ENCODE measurements at places on chromosomes 5 and 9.
A peak's percentile ranks its signal among the peaks of the same experiment; 100 is the strongest.

DNA sequence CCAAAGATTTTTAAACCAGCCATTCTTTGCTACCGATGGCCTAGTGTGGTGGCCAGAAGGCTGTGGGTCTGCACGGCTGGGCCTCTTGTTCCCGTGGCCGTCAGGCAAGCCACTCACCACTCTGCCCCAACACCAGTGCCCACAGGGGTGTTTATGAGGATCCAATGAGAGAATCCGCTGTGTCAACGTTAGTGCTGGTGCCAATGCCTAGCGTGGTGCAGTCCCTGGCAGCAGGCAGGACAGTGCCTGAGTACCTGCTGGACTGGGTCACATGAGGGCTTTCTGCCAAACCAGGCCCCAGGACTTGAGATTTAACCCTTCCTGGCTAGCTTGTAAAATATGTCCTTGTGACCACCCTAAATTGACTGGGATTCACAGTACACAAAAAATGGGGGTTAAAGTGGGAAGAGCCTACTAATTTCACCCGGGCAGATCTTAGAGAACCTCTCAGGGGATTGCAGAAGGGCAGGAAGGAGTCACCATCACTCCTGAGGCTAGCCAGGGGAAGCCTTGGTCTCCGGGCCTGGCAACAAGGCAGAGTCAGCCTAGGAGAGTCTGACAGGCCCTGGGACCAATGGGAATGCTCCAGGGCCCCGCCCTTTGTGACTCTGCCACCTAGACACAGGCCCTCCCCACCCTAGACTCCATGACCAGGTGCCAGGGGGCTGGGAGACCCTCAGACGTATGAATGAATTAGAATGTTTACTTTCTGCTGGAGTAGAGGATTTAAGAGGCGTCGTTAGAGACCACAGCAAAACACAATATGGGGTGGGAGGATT, 63.2 kb upstream of the FSTL4 start:
- DNase-seq = no peak

GRCh38 chr5:137431051-137431450, 68.1 kb downstream of the SPOCK1 start:
- no peak for DNase-seq

GRCh38 chr9:75891771-75892215, 1.3 kb downstream of the PCSK5 start:
- no peak for DNase-seq

DNA sequence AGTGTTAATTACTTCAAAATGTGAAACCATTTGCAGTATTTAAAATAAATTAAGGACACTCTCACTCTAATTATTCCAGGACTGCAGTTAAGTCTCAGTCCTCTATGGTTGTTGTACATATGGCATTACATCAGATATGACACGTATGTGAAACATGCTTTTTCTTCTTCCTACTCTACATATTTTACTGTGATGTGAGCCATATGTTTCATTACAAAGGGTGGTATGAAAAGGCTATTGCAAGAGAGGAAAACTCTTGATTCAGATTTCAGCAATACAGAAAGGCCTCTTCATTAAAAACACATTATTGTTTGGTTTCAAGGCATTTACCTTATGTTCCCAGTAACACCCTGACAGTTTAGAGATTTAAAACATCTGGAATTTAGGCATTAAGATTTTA, 964.5 kb upstream of the DMAC1 start:
- no peak for DNase-seq

DNA sequence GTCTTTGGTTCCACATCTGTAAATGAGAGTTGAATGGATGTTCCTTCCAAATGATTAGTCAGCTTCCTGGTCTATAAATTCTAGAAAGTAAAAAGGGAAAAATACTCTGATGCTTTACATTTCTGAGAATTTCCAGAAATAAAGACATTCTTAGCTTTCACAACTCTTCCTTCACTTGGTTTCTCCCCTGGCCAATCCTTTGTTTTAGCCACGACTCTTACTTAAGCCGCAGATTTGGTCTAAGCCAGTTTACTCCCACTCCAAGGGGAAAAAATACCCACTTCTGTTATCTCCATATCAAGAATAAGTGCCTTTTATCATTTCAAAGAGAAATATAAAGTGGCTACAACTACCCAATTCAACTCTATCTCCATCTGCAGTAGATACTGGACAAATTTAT, 29.7 kb downstream of the PWWP2A start:
- DNase-seq = no peak

GRCh38 chr5:170361116-170361515, 28.1 kb downstream of the KCNMB1 start:
- DNase-seq = no peak

DNA sequence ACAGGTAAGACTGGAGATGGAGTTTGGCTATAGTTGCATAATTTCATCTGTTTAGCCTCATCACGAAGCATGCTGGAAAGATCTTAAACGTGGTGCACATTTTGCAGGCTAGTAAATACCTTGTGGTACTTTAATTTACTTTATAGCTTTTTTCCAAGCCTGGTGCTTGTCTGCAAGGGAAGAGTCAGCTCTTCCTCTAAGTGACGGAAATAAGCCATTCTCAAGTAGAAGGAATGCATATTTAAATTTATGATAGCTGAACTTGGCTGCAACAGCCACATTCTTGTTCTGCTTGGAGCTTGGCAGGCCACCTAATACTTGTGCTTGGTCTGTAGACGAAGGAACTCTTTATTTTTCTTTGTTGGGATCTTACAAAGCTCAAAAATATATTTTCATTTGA, 188.0 kb upstream of the PIK3R1 start:
- DNase-seq = peak; percentile 89

- no peak for DNase-seq
These were observed 45.0 kb downstream of the DBH start for GRCh38 chr9:133680976-133681657.

- DNase-seq = no peak
These were observed 25.1 kb downstream of the EXD3 start for GRCh38 chr9:137397675-137398423.

GRCh38 chr5:72224946-72225463, 95.0 kb downstream of the MRPS27 start:
- peak; percentile 80 for DNase-seq

DNA sequence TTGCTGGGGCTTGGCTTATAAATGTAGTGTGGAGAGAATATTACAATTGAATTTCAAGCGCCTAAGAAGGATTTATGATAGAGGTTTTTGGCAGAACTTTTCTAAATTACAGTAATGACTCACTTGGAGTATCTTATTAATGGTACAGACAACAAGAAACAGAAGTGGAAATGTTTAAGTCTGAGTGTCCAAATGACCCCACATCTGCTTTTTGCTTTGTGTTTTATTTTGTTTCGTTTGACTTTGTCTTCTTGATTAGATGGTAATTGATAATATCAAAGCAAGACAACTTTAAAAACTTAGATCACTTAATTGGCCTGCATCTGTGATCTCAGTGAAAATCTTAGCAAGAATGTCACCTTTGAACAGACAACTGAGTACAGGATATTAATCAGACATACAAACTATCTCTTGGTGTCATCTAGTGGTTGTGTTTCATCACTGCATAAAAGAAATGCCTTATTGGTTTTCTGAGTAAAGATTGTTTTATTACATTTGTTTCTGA, 577.4 kb downstream of the ISL1 start:
- DNase-seq = no peak

DNA sequence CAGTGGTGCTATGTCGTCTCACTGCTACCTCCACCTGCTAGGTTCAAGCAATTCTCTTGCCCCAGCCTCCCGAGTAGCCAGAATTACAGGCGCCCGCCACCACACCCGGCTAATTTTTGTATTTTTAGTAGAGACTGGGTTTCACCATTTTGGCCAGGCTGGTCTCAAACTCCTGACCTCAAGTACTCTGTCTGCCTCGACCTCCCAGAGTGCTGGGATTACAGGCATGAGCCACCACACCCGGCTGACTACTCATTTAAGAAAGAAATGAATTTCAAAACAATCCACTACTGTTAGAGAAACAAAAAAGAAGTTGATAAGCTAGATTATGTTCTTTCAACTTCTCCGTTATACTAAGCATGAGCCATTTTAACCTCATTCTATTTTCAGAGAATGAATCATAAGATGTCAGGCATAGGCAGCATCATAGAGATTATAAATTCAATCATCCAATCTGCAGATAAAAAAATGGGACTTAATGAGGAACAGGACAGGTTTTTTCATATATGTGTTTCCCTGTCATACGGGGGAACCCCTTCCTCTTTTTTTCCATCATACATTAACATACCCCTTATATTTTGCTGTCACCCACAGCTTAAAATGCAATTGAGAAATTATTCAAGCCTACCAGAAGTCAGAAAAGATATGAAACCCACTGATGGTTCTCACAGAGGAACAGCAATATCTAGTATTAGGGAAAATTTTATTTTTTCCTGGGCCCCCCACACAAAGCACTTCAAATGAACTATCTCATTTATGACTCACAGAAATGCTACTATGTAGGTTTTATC, 26.5 kb upstream of the ADRB2 start:
- DNase-seq = no peak

GRCh38 chr5:172093965-172094364, 87.5 kb upstream of the FBXW11 start:
- no peak for DNase-seq

- peak; percentile 61 for DNase-seq
These were observed 548.2 kb upstream of the CLINT1 start for GRCh38 chr5:158406884-158407823.

DNA sequence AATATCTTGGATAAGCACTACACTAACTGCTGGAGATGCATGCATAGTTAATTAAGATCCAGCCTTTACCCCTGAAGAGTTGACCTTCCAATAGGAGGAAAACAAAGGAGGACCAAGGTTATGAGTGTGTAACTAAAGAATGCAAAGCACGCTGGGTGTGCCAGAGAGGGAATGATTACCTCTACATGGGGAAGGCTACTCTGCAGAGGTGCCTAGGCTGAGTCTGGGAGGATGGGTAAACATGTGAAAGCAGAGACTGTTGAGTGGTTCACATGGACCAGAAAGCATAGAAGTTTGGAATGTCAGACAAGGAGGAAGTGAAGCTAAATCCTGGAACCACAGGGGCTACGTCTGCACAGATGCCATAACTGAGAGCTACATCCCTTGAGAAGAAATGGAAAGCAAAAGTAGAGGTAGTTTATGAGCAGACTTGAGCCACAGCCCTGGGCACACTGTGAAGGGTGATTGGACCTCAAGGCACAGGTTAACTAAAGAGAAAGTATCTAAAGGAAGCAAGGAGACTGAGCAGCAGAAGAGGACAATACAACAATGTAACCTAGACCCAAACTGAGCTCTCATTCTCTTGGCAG, 176.2 kb downstream of the DENND1A start:
- no peak for DNase-seq

DNA sequence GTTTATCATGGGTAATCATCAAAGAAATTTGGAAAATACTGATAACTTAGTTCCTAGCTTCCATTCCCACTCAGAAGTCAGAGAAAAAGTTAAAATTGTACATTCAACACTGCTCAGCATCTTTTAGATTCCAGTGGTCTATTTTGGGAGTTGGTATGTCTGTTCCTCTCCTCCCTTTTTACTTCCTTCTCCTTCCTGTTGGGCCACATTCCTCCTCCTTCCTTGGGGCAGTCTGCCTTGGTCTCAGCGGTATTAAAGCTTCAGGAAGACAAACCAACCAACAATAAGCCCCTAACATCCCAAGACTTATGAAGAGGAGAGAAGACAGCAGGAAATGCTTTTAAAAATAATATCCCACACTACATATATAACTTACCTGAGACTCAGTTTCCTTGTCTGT, 49.9 kb upstream of the SSBP2 start:
- no peak for DNase-seq

DNA sequence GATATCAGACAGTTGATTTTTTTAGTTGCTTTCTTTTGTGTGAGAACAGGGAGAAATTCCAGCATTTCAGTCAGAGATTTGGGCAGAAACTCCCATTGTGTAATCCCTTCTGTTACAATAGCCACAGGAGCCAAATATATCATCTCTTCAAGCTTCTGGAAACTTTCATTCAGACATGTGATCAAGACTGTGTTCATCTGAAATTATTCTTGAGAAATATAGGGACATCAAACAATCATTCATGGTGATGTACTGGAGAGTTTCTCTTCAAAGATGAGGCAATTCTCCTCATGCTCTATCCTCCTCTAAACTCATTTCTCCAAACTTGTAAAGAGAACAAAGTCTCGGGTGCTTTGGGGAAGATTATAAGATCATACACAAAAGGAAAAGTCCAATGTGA, 35.2 kb upstream of the CSNK1G3 start:
- DNase-seq = no peak

GRCh38 chr9:89519366-89519805, 21.5 kb upstream of the SEMA4D start:
- no peak for DNase-seq

GRCh38 chr5:40674661-40675235, 5.0 kb upstream of the PTGER4 start:
- DNase-seq = no peak

DNA sequence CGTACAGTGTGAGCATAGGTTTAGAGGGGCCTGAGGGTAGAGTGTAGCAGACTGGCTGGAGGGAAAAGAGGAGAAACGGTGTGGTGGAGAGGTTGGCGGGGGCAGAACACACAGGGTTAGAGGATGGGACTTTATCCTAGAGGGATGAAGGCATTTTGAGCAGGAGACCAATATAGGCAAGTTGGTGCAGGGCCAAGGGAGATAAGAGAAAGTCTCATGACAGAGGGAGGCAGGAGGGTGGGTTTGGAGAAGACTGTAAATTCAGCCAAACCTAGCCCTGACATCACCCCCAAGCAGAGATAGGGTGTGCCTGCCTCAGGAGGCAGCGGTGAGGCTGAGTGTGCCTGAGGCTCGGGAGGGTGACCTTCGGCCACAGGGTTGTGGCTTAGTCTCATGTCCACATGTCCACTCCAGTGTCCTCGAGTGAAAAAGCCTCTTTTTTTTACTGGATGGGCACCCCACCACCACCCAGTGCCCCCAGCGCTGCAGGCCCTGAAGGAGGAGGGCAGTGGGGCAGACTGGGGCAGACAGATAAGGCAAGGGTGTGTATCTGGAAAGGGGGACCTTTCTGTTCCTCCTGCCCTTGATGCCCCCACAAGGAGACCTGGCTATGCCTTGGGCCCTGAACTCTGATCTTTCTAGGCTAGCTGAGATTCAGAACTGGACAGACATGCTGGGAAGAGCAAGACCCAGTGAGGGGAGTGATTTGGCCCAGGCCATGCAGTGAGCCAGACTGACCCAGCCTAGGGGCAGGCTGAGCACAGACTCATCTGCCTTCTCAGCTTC, 108.7 kb downstream of the RGS3 start:
- DNase-seq = no peak

DNA sequence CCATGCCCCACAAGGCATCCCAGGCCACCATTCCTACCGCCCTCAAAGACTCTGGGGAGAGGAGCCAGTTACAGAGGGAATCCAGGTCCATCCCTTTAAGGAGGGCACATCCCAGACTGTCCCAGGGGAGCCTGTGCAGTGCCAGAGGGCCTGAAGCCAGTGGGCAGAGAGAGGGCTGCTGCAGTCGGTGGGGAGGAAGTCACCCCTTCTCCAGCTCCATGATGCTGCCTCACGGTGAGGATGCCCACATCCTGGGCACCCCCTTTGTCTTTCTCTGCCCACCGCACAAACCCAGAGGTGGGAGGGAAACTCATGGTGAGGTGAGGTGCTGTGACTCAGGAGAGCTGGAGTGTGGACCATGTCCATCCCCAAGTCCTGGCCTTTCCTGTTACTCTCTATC, 26.2 kb upstream of the ANKRD33B start:
- no peak for DNase-seq

GRCh38 chr5:80967500-80968181, 7.5 kb downstream of the RASGRF2 start:
- DNase-seq = peak; percentile 38
